ENCODE measurements at places on chromosomes 5 and 9.

GRCh38 chr9:83451308-83451707 lies 86.9 kb downstream of the FRMD3 start:
- DNase-seq: no peak

GRCh38 chr5:169202969-169203368 lies 98.0 kb downstream of the SLIT3 start:
- DNase-seq: peak; percentile 5

- peak; percentile 72 for DNase-seq
Measured at GRCh38 chr9:109012009-109012875, 1.1 kb downstream of the CTNNAL1 start.

DNA sequence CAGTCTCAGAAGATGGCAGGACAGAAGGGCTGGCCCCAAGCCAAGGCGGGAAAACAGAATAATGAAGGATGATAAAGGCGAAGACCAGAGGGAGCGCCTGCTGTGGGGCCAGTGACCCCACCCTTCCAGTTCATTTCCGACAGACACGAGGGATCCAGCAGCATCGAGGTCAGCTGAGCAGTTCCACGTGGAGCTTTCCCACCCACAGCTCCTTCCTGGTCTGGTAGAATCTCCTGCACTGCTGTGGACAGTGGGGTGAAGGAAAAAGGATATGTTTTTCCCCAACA lies 265.9 kb upstream of the VLDLR start:
- peak; percentile 67 for DNase-seq

DNA sequence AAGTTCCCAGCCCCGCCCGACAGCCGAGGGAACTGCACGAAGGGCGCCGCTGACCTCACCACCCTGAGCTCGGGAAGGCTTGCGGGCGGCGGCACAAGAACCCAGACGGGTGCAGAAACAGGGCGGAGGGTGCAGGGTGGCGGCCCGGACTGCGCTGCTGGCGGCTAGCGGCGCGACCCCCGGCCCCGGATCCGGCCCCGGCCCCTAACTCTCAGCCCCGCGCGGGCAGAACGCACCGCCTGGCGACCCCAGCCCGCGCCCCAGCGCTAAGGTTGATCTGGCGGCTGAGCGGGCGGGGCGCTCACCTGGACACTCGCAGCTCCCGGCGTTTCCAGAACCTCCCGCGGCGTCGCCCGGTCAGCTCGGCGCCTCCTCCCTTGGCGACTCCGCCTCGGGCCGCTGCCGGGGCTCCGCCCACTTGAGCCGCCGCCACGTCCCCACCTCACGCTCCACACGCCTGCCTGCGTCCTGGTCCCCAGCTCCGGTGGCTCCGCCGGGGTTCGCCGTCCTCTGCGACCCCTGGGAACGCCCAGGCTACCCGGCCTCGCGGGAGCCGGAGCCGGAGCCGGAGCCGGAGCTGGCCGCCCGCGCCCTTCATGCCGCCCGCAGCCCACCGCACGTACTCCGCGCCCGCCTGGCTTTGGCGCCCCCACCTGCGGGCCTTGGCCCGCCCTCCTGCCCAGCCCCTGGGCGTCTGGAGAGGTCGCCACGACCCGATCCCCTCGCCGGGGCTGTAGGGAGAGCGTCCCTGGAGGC lies at the start of gene P4HA2:
P4HA2 (minus strand) TSS at position 369 of the 756 bp plus-strand sequence. CDS start 9,227 bp downstream, outside the sequence.
- peak; percentile 88 for DNase-seq
